ENCODE measurements at places on chromosomes 4 and X.

DNA sequence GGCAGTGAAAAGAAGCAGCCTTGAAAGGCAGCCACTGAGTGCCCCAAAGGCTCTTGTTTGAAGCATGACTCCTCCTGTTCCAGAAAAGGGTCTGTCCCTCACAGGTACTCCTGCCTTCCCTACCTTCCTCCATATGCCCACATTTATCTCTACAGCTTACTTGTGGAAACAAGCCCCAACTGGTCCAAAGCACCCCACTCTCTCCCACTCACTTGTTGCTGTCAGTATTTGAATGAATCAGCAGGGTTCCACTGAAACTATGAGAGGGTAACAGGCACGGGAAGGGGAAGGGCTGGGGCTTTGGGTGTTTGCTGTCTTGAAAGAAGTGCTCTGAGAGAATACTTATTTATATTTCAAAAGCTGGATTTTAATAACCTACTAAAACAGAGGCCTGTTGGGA lies 34.9 kb downstream of the GPR143 start:
- DNase-seq = no peak

DNA sequence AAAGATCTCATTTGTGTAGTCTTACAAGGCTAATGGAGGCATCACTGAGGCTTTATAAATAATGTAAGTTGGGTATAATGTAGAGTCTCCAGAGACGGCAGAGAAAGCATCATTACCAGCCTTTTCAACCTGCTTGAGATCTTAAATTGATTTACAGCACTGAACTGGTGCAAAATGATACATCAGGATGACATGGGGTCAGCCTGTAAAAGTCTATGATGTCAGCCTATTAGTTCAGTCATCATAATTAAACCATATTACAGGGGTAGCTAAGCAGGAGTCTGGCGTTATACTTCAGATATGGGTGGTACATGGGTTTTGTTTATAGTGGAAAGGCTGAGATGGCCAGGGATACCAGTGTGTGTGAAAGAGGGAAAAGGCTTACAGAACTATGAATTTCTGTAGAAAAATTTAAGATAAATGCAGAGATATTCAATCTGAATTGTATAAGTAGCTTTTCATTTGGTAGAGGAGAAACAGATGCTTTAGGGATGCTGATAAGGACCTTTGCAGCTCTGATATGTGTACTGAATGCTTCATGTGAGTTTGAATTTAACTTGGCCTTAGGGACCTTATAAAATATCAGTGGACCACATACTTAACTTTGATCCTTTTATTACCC lies 2.7 kb downstream of the SMAD1 start:
- no peak for DNase-seq

DNA sequence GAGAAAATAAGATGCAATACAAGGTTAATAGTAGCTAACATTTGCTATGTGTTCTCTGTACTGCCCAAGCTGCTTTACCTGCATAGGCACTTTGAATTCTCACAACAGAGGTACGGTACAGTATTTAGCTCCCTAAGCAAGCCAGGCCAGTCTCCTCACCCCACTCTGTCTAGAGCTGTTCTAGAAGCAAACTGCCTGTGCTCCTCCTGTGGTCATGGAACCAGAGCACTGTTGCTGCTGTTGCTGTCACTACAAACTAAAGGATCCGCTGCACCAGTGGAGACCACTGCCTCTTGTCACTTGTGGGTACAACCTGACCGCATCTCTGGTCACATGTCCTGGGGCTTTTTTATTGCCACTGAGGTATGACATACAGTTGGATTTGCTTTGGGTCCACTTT lies 19.6 kb downstream of the ZNF330 start:
- DNase-seq = no peak

- DNase-seq = no peak
Observed at GRCh38 chrX:110320381-110320987, 2.6 kb upstream of the AMMECR1 start.

GRCh38 chrX:150933945-150934350 lies 35.5 kb upstream of the CD99L2 start:
- DNase-seq = peak; percentile 23
